ENCODE measurements at places on chromosomes 3 and 15.

DNA sequence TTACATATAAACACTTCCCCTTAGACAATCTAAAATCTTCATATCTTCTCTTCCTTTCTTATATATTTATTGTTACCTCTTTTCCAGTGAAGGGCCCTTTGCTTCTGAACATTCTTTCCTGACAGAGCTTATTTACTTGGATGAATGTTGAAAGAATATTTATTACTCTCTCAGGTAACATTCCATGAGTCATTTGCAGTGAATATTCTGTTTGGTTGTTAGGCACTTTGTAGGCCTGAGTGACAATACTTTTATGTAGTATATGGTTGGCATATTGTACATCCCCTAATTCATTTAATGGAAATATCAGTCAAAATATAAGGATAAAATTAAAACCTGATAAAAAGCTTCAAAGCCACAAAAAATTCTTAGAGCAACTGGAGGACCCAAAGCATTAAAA lies 260.9 kb upstream of the KCNMB2 start:
- DNase-seq: no peak

DNA sequence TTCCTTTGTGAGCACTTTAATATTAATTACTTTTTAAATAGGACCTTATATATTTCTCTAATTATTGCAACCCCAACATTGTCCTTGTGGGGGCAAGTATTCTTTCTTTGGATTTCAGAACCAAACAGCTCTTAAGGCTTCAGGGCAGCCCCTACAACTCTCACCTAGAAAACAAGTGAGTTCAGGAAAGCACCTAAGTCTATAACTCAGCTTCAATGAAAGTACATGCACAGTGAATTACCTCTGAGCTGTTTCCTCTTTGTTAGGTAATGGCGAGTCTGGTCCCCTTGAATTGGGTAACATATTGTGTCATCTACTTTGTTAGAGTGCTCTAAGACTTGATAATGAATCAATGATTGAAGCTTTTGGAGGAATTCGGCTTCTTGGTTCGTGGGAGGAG lies 545.7 kb downstream of the NLGN1 start:
- DNase-seq: no peak

GRCh38 chr3:77816366-77816765 lies 776.5 kb downstream of the ROBO2 start:
- no peak for DNase-seq

- DNase-seq: no peak
Observed at GRCh38 chr15:38562278-38562677, 2.3 kb downstream of the RASGRP1 start.

DNA sequence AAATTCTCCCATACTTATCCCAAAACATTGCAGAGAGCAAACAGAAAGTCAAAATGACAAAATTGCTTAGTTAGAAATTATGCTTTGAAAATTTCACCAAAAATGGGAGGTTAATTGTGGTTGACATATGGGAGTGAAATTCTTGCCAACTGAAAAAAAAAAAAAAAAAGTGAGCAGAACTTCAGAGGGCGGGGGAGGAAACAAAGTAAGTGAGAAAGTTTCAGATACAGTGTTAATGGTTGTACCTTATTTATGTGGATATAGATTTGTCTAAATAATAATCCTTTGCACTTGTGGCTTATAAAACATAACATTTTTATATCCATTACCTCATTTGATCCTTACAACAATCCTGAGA lies 91.5 kb upstream of the RAP2B start:
- DNase-seq: no peak

GRCh38 chr15:75065851-75066509 lies 42.6 kb downstream of the PPCDC start:
- no peak for DNase-seq

- DNase-seq: no peak
Observed at GRCh38 chr3:187738331-187739093, 6.8 kb downstream of the BCL6 start.

DNA sequence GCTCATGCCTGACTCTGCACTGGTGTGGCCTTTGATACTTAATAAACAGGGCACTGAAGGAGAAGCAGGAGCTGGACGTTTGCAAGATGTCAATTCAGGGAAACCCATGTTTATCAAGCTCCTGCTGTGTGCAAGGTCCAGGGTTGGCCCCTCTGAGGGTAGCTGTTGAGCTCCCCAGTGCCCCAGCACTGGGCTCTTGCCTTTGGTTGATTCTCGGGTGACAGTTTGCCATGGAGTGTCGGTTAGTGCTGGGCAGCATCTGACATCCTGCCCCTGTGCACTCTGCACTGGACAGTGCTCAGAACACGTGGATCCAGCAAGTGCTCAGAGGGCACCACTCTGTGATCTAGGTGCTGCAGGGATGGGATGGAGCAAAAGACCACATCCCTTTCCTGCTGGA lies 7.3 kb downstream of the HDAC11 start:
- DNase-seq: no peak

- DNase-seq: no peak
Observed at GRCh38 chr3:25583343-25583742, 81.4 kb downstream of the TOP2B start.

DNA sequence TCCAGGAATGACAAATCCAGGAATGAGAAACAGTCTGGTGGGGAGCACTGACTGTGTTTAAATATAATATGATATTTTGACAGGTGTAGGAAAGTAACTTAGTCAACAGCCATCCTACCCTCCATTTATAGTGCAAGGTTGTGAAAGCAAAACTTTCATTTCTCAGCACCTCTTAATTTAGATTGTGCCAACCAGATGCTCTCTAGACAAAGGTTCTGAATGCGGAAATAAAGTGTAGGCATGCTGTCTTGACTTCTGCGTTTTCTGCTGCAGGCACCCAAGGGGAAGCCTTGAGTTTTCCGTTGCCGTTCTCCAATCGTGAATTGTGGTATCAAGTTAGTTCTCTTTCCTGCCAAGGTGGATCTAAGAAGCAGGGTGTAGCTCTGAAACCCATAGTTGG lies 261.9 kb upstream of the SUCLG2 start:
- no peak for DNase-seq

GRCh38 chr3:19885468-19885867 lies 48.5 kb downstream of the EFHB start:
- DNase-seq: no peak

GRCh38 chr15:41948490-41948889 lies 23.9 kb downstream of the EHD4 start:
- no peak for DNase-seq

DNA sequence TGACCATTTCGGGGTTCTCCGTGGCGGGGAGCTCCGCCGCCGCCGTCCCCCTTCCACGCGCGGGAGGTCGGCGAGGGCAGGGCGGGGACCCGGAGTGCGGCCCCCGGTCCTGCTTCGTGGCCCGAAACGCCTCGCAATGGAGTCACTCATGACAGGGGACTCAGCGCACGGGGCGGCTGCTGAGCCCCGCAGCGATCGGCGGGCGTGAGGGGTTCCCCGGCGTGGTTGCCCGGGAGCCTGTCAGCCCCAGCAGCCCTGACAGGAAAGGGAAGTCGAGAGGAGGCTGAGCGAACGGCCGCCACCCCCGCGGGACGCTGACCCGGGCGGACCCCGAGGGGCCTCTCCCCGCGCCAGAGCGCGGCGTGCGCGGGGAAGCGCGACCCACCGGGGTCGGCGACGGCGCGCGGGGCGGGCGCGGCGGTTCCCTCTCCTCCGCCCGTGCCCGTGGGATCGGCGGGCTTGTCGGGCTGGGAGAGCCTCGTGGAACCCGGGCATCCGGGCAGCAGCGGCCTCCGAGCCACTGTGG lies 564 bp upstream of the PIGZ start:
- peak; percentile 14 for DNase-seq

DNA sequence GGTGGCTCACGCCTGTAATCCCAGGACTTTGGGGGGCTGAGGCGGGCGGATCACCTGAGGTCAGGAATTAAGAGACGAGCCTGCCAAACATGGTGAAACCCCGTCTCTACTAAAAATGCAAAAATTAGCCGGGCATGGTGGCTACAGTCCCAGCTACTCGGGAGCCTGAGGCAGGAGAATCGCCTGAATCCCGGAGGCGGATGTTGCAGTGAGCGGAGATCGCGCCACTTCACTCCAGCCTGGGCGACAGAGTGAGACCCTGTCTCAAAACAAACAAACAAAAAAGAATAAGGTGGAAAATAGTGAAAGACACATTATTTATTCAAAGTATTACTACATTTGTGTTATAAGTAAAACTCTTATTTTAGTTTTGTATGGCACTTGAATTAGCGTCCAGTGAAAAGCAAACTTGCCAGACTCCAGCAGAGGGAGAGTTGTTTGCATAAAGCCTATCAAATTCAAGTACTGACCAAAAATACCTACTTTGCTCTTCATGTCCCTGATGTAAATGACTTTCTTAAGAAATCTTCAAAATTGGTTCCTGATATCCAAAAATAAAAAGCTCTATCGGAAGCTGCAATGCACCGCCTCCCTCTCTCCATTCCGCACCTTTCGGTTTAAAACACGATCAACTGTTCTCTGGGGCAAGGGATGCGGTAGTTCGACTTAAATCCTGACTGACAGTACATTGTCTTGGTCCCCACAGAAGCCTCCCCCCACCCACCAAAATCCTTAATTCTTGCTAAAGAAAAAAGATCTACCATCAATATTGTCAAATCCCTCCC lies 1.2 kb downstream of the TRPM7 start:
- no peak for DNase-seq

- DNase-seq: no peak
Observed at GRCh38 chr3:102512734-102513504, 78.1 kb downstream of the ZPLD1 start.

Data from stimulated activated CD4-positive, alpha-beta T cell treated with anti-CD3 and anti-CD28 coated beads, Interleukin-1b, Interleukin-23, amount 100 ng/mL, for 24 hours (primary cell).